Vagina (tissue), 2 donors: ENCODE measurements at places on chromosomes 7 and 10. TPM values are rescaled to one million over a fixed set of nuclear protein-coding genes. Genes with fewer than 3 reads are reported as not detected.
A peak's percentile ranks its signal among the peaks of the same experiment; 100 is the strongest.

FANK1 gene
- 6.6 TPM for total RNA-seq

SPDYE6 gene
- not detected for total RNA-seq

ANK3 gene
- 65.3 TPM for total RNA-seq

GNAT3 gene
- total RNA-seq: not detected

AP5Z1 gene
- 40.5 TPM for total RNA-seq

SHTN1 gene
- 7.4 TPM for total RNA-seq

SLC16A12 gene
- total RNA-seq: 3.7 TPM

DPCD gene
- 13.8 TPM for total RNA-seq

DNA sequence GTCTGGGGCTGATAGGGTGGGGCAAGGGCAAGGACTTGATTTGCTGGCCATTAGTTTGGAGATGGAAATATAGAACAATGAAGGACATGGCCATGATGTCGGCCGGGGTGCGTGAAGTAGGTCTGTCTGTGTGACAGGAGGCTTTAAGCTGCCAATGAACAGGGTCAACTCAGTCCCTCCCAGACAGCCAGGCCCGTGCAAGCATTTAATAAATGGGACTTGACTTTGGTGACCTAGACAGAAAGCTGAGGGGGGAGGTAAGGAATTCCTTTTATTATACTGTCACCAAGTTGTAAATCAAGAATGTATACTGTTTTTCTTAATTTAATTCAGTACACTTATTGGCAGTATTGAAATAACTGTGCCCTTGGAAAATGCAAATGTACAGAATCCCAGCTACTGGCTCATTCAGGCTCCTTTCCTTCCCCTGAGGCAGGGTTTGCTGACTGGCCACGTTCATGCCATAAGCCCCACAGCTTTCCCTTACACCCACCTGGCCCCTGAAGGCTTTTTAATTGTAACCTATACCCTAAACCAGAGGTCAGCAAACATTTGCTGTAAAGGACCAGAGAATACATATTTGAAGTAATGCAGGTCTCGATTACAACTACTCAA, 87.2 kb downstream of the WIPF3 start:
- no peaks in the 10 kb centered on the region for H3K4me1 ChIP-seq
- H3K27ac ChIP-seq: no peak overlapping the region
- no peaks in the 10 kb centered on the region for H3K36me3 ChIP-seq
- H3K4me3 ChIP-seq: no peak overlapping the region
- H3K27me3 ChIP-seq: no peaks in the 10 kb centered on the region
- DNase-seq: no peak

DNA sequence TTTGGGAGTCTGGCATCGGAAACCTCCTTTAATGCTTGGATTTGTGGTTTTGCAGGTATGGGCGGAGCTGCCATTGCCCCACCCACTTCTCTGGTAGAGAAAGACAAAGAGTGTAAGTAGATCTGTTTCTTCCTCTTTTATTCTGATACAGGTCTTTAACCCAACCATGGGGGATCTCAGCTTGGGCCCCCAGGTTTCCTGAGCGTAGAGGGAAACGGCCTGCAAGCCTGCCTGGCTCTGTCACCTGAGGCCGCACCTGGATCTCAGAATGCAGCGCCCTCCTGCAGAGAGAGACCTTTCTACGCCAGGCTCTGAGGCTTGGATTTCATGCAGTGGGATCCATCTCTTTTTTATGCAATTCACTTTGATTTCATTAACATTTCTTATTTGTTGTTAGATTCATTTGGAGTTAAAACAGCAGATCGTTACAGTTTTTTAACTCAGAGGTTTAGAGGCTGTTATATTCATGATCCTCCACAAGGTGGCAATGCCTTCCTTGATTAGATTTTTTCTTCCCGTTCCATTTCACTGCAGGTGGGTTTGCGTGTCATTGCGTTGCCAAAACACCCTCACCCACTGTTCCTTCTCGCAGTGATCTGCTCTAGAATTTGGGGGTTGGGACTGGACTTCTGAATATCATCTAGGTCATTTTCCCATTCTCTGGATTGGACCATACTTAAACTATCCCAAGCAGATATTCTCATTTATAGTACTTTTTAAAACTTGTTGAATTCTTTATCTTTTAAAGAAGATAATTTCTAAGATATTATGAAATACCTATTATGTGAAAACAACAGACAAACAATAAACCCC, 20.0 kb downstream of the RBM17 start:
- H3K27me3 ChIP-seq: no peaks in the 10 kb centered on the region
- no peak overlapping the region for H3K4me3 ChIP-seq
- H3K27ac ChIP-seq: no peak overlapping the region
- no peaks in the 10 kb centered on the region for H3K4me1 ChIP-seq
- H3K36me3 ChIP-seq: peaks cover 56% of the 10 kb centered on the region

DNA sequence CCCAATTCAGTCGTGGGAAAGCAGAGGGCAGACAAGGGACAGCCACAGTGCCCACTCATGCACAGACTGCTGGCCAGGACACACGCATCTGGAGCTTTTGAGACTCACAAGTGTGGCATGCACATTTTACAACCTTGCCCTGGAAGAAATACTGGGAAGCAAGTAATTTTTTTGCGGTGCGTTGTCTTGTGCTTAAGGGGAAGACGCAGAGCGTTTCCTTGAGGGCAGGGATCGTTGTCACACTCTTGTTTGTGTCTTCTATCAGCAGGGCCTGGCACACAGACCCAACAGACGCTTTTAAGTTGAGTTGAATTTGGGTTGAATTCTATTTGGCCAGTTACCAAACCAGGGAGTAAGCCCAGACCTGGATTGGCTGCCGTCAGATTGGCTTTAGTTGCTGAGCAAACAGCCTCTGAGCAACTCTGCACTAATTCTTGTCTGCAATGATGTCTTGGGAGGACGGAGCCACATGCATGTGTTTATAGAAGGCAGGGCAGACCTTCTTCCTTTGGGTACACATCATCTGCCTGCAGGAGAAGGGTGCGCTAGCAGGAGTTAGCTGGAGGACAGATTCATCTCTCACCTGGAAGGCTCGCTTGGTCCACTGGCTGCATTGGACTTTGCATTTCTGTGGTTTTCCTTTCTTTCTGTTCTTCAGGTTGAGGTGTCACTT, 38.4 kb downstream of the IL2RA start:
- H3K4me1 ChIP-seq: peaks cover 3% of the 10 kb centered on the region
- H3K27ac ChIP-seq: peak overlapping the region; percentile 46
- no peaks in the 10 kb centered on the region for H3K36me3 ChIP-seq
- no peak overlapping the region for H3K4me3 ChIP-seq
- H3K27me3 ChIP-seq: no peaks in the 10 kb centered on the region
- DNase-seq: no peak

- peaks cover 27% of the 10 kb centered on the region for H3K4me1 ChIP-seq
- H3K36me3 ChIP-seq: no peaks in the 10 kb centered on the region
- no peak overlapping the region for H3K4me3 ChIP-seq
- peaks cover 24% of the 10 kb centered on the region for H3K27me3 ChIP-seq
- no peak for DNase-seq
- H3K27ac ChIP-seq: no peak overlapping the region
Measured at GRCh38 chr7:101173752-101174244, 6.3 kb downstream of the NAT16 start.

DNA sequence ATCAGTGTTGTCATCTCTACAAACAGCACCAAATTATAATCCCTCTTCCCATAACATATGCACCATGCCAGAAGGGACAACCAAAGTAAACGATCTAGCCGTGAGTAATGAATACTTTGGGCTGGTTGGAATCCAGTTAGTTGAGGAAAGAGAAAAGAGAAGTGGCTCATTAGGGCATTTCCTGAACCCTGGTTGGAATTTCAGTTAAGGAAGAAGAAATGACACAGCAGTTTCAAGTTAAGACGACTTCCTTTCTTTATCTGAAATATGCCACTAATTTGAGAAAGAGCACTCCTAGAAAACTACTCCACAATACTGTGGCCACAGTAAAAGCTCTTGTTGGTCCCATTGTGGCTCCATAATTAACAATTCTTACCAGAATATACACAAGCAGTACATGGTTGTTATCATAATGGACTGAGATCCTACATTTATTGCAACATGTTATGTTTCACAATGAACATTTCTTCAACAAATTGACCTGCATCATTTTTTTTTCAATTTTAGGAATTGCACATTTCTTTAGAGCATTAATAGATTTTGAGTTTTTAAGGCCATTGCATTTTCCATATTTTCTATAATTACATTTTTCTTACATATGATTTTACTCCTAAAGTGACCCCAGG, at the start of gene TFEC:
Gene TFEC, minus strand, starts transcription at position 113 of the 626 bp plus-strand sequence. CDS start 46,322 bp downstream, outside the sequence.
- no peaks in the 10 kb centered on the region for H3K27me3 ChIP-seq
- DNase-seq: no peak
- H3K4me3 ChIP-seq: no peak within 1 kb of the TSS

GRCh38 chr7:28688651-28689050, 269.5 kb downstream of the TRIL start:
- H3K4me3 ChIP-seq: no peak overlapping the region
- peaks cover 34% of the 10 kb centered on the region for H3K4me1 ChIP-seq
- no peaks in the 10 kb centered on the region for H3K27me3 ChIP-seq
- H3K27ac ChIP-seq: no peak overlapping the region
- no peaks in the 10 kb centered on the region for H3K36me3 ChIP-seq

DNA sequence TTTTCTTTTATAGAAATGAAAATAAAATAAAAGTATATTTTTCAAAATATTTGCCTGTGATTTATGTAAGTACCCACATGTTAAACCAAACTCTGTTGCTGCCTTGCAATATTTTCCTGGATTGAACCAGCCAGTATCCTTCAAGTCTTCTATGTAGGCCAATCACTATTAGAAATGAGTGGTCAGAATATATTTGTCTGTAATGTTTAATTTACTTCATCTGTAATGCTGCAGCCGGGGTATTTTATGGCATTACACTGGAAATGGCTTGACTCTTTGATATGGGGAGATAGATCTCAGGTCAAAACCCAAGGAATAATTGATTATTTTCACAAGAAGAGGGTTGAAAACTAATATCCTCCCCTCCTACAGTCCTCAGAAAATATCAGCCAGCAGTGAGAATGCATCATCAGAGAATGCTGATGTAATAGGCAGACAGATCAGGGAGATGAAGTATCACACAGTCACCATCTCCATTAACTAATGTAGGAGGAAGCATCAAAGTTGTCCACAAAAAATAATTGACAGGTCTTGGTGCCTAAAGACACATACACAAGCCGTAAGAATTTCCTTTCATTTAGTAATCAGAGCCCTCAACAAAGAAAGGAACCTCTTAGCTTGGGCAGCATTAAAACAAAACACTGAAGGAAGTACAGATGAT, 82.5 kb downstream of the VWDE start:
- no peaks in the 10 kb centered on the region for H3K36me3 ChIP-seq
- H3K4me1 ChIP-seq: no peaks in the 10 kb centered on the region
- no peak for DNase-seq
- H3K27me3 ChIP-seq: no peaks in the 10 kb centered on the region

GRCh38 chr10:14382022-14382421, 51.3 kb upstream of the FRMD4A start:
- no peaks in the 10 kb centered on the region for H3K27me3 ChIP-seq
- DNase-seq: no peak
- no peaks in the 10 kb centered on the region for H3K4me1 ChIP-seq
- H3K27ac ChIP-seq: no peak overlapping the region
- no peaks in the 10 kb centered on the region for H3K36me3 ChIP-seq
- no peak overlapping the region for H3K4me3 ChIP-seq

- no peak overlapping the region for H3K27ac ChIP-seq
- H3K27me3 ChIP-seq: no peaks in the 10 kb centered on the region
- no peak for DNase-seq
- H3K36me3 ChIP-seq: no peaks in the 10 kb centered on the region
- no peak overlapping the region for H3K4me3 ChIP-seq
Measured at GRCh38 chr7:156785998-156786543, 106.9 kb downstream of the LMBR1 start.

- no peaks in the 10 kb centered on the region for H3K27me3 ChIP-seq
- no peaks in the 10 kb centered on the region for H3K36me3 ChIP-seq
- H3K4me1 ChIP-seq: peaks cover 20% of the 10 kb centered on the region
Measured at GRCh38 chr7:117088623-117089194, 135.4 kb downstream of the ST7 start.

- no peak for DNase-seq
- H3K36me3 ChIP-seq: peaks cover 23% of the 10 kb centered on the region
- H3K4me3 ChIP-seq: peak overlapping the region; percentile 38
- peak overlapping the region; percentile 44 for H3K27ac ChIP-seq
- no peaks in the 10 kb centered on the region for H3K27me3 ChIP-seq
Measured at GRCh38 chr7:151115121-151115835, 29.0 kb downstream of the AGAP3 start.
